ENCODE measurements at places on chromosomes 12 and 14. TPM values are rescaled to one million over a fixed set of nuclear protein-coding genes. Genes with fewer than 3 reads are reported as not detected.
A peak's percentile ranks its signal among the peaks of the same experiment; 100 is the strongest.

The RD3L gene
- not detected for polyA plus RNA-seq

The OVCH1 gene
- polyA plus RNA-seq, result 0.61 TPM

The TSPAN19 gene
- polyA plus RNA-seq, result 0.90 TPM

DNA sequence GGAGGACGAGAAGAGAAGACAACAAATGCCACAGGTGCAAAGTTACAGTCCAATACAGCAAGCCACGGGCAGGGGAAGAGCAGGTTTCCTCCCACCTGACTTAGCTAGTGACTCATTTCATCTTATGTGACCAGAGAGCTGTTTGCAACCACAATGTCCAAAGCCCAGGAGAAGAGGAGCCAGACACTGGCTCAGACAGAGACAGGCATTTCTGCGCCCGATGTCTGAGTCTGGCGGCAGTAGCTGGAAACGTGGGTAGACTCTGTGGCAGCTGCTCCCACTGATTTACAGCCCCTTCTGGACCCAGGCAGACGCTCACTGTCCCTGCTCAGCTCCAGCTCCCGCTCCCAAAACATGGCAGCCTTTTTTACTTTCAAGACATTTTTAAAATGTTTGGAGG is 60.0 kb downstream of the CHGA start:
- DNase-seq, result no peak

The GOLT1B gene
- 38.4 TPM for polyA plus RNA-seq

The PLEKHH1 gene
- 77.5 TPM for polyA plus RNA-seq

The SERPINA12 gene
- polyA plus RNA-seq, result 0.33 TPM

The TMEM30B gene
- polyA plus RNA-seq, result 13.2 TPM

DNA sequence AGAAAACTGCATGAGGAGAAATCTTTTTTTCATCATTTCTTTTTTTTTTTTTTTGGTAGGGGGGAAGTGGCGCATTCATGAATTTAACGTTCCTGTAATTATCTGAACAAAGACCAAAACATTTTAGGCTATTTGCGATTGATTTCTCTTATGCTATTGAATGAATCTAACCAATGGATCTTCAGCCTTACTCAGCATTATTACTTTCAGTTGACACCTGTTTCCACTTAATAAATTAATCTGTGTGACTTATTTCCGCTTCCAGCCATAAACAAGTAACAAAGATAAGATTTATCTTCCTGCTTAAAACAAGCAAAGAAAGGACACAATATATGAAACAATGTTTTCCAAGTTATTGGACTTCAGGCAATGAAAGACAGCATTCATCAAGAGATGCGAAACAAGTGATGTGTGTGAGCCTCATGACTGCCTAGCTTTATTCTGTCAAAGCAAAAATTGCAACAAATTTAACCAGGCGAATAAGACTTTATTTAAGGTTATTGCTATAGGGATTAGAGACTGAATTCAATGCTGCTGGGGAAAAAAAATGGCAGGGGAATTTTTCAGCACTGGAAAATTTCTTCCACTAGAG is 1026.9 kb downstream of the LRFN5 start:
- DNase-seq, result no peak

DNA sequence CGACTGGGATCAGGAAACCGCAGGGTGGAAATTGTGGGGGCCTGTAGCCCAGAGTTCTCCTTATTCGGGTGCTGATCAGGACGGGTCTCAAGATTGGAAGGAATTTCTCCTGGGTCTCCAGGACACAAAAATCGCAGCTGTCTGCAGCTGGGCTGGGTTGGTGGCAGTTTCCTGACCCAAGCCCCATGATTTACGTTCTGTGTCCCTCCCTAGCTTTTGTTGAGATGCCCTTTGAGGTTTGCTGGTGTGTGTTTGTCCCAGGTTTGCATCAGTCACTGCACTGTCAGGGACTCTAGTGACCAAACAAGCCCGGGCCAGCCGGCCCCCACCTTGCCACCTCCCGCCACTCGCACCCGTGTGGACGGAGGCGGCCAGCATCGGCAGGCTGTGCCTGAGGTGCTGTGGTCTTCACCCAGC is 89.5 kb downstream of the FBXL14 start:
- peak; percentile 52 for DNase-seq

DNA sequence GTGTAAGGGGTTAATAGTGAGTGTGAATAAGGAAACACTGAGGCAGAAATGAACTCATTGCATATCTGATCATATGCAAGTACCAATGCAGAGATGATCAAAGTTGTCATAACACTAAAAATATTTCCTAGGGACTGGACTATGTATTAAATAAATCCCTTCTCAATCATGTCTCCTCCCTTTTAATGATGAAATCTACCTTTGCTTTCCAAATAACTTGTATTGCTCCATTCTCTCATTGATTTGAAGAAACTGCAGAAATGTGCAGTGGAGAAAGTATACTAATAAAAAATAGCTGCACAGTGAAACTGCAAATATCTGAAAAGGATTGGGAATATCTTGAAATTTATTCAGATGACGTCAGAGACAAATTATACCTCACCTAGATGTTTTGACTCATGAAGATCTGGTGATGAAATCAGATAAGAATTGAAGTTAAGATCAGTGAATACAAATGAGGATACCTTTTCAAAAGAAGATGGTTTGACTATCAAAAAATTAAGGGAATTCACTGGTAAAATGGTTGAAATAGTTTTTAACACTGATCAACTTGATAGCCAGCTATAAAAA is 1264.9 kb upstream of the USP15 start:
- no peak for DNase-seq

DNA sequence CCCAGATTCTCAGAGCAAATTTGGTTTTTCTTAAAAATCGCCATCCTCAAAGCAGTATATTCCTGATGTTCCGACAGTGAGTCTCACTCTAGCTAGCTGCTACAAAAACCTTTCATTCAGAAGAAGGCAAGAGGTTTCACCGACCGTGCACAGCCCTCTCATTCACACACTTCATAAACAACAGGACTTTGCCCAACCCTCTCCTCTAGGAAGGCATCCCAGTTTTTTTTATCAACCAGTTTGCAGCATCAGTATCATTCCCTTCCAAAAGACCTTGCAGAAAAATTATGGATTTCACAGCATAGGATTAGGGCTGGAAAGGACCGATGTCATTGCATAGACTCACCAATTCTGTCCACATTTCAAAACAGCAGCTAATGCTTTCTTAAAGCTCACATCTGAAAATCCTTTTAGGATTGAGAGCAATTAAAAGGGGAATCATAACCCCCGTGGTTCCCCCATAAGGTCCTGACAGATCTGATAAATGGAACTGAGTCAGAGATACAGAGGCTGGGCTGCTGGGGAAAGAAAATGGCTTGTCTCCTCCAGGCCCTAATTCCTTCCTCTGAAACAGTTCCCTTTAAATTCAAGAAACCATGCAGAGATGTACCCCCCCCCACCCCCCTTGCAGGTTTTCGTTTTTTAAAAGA is 597 bp downstream of the SVOP start:
- no peak for DNase-seq

The TNS2 gene
- 114 TPM for polyA plus RNA-seq

The EMC9 gene
- 21.1 TPM for polyA plus RNA-seq

DNA sequence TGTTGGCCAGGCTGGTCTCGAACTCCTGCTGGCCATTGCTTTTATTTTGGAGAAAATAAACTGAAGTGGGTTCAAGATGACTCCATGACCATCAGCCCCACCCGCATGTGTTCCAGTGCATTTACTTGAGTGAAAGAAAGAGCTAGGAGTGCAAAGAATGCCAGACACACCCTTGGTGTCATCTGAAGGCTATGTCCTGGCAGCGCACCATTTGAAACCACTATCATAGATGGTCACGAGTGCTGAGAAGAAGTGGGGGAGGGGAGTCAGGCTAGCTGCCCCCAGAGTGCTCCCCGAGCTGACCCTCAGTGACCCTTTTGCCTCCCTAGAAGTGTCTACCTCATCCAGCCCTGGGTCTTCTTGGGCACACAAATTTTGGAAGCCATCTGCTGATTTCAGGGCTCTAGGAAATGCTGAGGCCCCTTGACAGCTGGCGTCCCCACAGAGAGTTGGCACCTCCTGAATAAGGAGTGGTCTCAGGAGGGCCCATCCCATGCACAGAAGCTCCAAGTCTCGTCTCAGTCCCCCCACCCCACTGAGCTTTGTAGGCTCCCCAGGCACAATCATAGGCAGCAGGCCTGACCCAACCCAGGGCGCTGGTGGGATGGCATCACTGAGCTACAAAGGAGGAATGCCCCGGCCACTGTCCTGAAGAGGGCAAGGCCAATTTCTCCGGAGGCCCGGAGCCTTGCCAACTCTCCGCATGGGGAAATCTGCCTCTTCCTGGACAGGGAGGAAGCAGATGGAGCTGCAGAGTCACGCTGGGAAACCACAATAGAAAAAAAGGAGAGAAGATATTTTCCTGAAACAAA is 28.0 kb downstream of the PXN start:
- DNase-seq, result no peak

DNA sequence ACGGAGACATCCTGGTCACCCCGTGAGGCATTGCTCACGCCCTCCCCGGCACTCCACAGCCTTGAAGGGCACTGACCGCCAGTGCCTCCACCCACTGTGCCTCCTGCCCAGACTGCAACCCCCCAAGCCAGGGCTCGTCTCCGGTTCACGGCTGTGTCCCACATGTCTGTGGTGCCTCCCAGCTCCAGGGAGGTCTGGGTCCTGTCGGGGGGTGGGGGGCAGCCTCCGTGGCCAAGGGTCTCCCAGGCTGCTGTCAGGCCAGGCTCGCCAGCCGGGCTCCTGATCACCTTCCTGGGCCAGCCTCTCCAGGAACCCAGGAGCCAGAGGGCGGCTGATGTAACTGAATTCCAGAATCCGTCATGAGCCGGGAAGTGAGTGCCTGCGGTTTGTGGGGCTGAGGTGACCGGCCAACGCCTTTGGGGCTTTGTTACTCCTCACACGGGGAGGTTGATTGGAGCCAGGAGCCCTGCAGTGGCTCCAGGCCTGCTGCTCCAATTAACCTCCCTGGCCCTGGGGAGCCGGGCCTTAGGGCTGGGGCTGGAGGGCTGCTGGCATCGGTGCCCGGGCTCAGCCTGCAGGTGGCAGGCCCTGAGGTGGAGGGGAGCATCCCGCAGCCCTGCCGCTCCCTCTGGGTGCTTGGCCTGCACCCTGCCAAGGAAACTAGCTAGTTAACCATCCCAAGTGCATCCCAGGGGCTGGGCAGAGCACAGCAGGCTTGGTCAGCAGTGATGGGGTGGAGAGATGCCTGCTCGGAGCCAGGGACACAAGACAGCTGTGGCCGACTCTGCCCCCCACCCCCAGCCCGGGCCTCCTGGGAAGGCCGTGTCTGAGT is 36.4 kb upstream of the FBRSL1 start:
- DNase-seq, result no peak

The COCH gene
- polyA plus RNA-seq, result 3.3 TPM

DNA sequence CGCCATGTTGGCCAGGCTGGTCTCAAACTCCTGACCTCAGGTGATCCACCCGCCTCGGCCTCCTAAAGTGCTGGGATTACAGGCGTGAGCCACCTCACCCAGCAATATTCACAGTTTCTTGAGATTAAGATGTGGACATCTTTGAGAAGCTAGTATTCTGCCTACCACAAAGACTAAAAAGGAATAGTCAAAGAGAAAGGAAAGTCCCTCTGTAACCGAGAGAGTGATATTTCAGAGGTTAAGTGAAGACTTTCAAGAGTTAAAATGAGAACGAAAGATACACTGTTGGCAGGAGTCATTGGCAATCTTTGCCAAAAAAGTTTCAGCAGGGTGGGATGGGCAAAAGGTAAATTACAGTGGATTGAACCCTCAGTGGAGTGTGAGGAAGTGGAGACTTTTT is 15.6 kb downstream of the DGKA start:
- DNase-seq, result no peak

The KRT86 gene
- polyA plus RNA-seq, result not detected

DNA sequence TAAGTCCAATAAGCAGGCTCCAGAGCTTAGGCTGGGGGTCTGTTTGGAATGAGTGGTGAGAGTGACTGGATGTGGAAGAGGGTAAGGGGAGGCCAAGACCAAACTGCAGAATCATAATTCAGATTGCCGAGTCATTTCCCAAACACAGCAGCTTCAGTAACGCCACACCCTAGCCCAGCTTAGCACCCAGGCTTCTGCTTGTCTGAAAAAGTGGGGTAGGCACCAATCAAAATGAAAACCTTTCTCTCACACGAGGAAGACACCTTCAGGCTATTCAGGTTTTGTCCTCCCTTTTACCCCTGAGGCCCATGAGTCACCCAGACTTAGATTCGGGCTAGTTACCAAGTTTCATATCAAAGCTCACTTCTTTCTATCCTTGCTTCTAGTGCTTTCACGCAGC is 306.1 kb downstream of the DAD1 start:
- DNase-seq, result no peak

DNA sequence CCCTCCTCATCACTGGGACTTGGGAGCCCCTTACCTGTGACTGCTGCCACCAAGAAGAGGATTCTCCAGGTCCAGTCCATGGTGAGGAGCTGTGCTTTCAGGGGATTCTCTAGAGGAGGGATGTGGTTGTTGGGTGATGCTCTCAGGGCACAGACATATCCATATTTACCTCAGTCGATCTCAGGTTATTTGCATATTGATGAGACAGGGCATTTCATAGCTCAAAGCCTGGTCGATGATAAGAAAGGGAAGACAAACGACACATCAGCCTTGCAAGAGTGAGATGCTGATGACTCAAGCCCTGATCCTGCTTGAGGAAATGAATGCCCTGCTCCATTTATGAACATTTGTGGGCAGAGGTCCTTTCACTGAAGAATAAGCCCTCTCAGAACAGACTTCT is 981.0 kb downstream of the TMEM121 start:
- DNase-seq, result no peak

DNA sequence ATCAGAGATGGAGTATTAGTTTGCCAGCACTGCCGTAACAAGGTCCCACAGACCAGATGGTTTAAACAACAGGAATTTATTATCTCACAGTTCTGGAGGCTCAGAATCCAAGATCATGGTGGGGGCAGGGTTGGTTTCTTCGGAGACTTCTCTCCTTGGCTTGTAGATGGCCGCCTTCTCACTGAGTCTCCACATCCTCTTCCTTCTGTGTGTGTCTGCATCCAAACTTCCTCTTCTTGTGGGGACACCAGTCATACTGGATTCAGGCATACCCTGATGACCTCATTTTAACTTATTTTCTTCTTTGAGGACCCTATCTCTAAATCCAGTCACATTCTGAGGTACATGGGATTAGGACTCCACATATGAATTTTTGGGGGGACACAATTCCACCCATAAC is 455.5 kb downstream of the RGS6 start:
- no peak for DNase-seq

DNA sequence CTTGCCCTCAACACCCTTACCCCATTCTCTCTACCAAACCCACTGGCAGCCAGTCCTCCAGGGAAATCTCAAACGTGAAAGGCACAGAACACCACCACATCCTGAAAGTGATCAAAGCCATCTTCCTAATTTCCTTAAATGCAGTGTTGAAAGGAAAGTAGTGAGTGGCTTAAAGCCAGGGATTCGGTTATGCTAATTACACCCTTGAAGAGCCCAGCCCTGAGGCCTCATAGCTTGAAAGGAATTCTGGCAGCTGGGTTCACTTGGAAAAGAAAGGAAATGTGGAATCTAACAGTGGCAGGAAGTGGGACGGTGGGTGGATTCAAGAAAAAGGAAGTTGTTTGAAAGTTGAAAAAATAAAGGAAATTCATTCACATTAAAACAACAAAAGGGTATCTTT is 73.0 kb upstream of the FICD start:
- peak; percentile 20 for DNase-seq

All from renal pelvis (tissue), 12 donors.